Nucleus accumbens (tissue), 56 donors: ENCODE measurements at places on chromosomes 1 and 21.

DNA sequence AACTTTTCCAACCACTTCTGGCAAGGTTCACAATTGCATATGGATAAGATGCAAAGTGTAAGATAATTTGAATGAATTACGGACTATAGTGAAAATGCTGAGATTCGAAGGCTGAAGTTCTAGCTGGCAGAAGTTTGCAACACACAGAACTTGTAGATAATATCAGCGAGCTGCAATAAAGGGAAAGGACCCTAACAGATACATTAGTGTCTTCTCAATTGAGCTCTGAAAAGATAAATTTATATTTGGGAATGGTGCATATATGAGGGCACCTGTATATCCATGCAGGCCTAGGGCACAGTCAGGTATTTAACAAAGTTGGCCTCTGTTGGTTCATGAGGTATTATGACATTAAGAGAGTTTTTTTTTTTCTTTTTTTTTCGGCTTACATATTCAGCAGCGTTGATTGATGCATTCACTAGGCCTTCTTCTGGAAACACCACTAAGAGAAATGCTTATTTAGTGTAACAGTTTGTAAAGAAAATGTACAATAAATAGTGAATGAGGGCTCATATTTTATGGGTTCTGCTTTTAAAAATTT lies 2.2 kb downstream of the NFIA start:
- DNase-seq, result no peak

GRCh38 chr1:103783944-103784377 lies 34.3 kb downstream of the AMY1C start:
- DNase-seq, result no peak

DNA sequence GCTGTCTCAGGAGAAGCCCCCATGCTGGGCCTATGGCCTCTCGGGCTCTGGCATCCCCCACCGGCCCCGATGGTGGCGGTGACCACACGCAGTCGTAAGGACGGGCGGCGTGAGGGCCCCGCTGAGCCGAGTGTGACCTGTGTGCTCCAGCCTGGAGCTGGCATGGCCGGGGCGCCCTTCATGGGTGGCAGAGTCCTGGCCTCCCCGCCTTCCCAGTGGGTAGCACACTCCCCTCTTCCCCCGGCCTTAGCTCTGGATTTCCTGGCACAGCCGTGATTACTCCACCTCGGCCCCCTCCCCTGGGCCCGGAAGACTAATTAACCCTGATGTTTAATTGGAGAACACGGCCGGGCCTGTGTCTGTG lies 44.6 kb downstream of the SLX9 start:
- no peak for DNase-seq

DNA sequence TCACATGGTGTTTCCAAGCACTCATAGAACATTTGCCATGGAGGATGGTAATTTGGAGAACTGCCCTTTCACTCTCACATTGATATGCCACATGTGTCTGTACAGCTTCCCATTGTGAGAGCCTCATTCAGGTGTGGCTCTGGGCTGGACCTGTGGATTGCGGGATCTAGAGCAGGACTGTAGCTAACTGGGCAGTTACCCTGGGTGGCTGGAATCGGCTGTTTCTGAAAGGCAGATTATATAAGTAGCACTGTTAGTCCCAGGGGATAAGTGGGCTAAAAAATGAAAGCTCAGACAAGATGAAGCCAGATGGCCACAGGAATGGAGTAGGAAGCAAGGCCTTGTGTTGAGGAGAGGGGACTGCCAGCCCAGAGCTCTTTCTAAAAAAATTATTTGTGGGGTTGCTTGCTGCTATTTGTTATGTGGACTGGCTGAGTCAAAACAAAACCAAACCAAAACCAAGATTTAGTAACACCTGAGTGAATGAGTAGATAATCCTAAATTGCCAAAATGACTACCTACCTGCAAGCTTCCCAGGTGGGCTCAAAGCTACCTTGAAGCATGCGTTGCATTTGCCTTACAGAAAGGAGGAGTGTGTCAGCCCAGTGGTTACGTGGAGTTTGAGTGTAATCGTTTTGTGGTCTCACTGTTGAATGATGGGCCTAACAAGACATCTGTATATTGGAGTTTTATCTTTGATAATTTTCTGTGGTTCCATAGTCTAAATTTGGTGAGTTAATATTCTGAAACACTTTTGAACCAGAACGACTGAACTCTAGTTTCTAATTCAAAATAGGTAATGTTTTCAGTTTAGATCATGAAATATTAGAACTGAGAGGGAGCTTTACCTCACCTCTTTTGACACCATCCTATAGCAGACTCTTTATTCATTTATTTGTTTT lies 58.0 kb downstream of the SDCCAG8 start:
- DNase-seq, result no peak

DNA sequence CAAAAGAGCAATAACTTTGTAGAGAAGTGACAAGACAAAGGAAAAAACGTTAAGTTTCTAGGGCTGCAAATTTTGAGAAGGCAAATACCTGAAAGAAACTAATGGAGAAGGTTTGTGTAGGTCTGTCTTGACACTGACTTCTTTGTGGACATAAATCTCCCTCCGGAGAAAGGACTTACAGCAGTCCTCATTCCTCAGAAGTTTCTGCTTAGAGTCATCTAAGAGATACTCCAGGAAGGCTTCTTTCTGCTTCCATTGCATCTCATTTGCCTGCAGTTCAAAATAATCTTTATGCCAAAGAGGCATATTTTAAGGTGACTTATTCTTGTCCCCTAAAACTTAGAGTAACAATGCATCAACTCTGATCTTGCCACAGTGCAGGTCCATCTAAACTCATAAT lies 4.4 kb upstream of the C4BPB start:
- no peak for DNase-seq

DNA sequence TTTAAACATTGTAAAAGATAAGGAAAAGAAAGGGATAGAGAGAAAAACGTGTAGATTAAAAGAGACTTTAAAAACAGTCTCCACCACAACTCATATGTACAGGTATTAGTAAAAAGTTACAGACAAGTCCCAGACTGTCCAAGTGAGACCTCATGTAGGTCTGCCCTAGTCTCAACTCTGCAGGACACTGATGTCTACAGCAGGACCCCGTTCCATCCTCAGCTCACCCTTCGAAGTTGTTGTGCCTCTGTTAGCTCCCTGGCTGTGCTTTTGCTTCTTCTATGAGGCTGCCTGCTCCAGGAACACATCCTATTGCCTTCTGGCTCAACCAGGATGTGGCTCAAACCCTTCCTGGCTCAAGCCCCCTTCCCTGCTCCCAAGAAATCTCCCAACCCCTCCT lies 72.9 kb upstream of the FBXO28 start:
- DNase-seq, result no peak

- DNase-seq, result peak; percentile 79
Measured at GRCh38 chr1:228210712-228211530, 3.1 kb downstream of the OBSCN start.

DNA sequence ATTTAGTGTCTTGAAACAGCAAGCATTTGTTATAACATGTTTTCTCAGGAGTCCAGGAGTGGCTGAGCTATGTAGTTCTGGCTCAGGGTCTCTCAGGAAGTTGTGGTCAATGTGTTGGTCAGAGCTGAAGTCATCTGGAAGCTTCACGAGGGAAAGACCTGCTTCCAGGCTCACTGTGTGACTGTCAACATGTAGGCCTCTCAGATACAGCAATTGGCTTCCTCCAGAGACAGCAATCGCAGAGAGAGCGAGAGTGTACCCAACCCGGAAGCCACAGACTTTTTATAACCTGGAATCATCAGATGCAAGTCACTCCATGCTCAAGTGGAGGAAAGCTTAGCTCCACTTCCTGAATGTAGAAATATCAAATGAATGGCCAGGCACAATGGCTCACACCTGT lies 40.9 kb downstream of the TNFRSF9 start:
- no peak for DNase-seq

DNA sequence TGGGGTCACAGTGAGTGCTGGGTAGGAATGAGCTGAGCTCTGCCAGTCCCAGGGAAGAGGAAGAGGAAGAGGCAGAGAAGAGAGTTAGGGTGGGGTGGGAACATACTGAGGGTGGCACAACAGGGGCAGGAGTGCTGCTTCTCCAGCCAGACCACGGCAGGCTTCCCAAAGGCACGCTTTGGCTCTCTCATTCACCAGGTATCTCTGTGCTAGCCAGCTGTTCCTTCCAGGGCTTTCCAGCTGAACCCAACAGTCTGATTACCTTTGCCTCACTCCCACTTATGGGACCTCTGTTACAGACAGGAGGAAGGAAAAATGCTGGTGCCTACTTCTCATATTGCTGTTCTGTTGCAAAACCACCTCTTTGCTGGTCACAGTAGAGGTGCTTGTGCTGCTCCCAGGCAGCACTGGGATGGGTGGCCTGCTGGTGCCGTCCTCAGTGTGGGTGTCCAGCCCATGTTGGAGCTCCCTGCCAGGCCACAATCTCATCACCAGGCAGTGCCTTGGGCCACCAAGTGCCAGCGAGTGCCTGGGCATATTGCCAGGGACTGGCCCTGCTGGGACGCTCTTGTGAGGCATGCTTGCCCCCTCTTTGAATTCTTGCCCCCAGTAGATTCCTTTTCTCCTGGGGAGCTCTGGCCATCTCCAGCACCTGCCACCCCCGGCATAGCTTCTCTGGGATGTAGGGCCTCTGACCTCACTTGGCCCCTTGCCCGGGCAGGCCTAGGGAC lies 2.1 kb downstream of the ADORA1 start:
- DNase-seq, result peak; percentile 87

GRCh38 chr1:195019385-195019784 lies 1588.9 kb downstream of the KCNT2 start:
- DNase-seq, result no peak

- no peak for DNase-seq
Measured at GRCh38 chr1:202871367-202871766, 17.6 kb downstream of the RABIF start.

- DNase-seq, result no peak
Measured at GRCh38 chr1:110508028-110508940, 10.7 kb downstream of the KCNA10 start.

DNA sequence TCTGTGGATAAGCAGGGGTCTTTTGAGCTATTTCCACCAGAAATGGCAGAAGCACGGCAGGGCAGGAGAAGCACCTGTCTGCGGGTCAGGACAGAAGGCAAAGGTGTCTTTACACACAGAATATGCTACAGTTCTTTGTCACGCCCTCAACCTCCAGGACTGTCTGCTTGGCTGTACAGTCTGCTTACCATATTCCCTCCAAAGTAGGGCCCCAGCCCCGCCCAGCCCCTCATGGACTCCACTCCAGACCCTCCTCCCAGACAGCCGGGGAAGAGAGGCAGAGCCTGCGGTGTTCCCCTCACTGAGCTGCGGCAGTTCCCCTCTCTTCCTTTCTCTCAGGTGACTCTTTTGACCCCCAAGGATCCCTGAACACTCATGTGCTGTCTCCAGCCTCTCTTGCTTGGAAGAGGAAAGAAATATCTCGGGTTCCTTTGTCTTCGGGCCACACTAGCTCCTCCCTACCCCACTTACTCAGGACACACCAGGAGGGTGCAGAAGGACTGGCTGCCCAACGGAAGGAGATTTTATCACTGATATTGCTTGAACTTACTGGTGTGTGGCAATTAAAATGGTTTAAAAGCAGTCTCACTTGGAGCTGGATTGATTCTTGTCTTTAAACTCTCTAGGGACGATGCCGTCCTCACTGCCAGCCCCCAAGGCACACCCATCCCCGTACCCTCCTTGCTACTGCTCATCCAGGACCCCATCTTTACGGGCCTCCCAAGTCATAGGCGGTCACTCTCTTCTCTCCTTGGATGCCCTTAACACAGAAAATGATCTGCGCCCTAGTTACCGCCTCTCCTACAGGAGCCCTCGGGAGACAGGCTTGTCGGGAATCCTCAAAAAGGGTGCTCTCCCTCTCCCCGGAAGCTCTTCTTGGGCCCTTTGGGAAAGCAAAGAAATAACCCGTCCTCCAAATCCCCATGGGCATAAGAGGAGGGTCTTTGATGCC lies 169.7 kb downstream of the TOMM20 start:
- no peak for DNase-seq

DNA sequence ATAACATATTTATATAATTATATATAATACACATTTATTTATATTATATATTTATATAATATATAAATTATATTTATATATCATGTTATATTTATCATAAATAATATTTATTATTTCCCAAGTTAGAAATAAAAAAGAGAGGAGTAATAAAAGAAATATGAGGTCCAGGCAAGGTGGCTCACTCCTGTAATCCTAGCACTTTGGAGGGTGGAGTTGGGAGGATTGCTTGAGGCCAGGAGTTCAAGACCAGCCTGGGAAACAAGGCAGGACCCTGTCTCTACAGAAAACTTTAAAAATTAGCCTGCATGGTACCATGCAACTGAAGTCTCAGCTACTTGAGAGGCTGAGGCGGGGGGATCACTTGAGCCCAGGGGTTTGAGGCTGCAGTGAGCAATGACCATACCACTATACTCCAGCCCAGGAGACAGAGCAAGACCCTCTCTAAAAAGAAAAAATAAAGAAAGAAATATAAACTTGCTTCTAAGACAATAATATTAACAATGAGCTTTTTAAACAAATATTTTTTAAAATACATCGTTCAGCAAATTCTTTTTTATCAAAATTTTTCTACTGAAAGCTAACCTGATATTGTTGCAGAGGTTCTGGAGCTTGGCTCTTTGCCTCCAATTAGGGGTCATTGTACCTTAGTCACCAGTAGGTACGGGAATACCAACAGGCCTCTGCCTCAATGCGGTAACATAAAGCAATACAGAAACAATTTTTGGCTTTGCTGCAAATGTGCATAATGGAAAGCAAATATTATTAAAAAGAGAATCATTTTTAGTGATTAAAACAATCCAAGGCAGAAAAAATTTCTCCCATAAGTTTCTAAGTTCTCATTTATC lies 290.0 kb downstream of the SETD4 start:
- DNase-seq, result no peak

DNA sequence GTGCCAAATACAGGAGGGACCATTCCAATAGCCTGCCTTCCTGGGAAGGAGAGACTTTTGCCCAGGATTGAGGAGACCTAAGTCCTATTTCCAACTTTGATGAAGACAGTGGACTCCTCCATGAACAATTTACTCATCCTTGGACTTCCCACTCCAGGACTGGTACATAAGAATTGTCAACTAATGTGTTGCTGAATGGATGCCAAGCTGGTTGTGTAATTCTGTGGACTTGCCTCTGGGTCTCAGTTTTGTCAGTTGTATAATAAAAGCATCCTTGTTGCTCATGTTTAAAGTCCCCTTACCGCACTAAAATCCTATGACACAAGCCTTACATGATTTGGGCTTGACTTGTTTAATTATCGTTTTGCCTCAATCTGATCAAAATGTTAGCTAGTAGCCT lies 13.2 kb upstream of the ZP4 start:
- no peak for DNase-seq

GRCh38 chr1:242877229-242877628 lies 352.7 kb upstream of the PLD5 start:
- no peak for DNase-seq
